ENCODE measurements at places on chromosomes 16 and 17.

DNA sequence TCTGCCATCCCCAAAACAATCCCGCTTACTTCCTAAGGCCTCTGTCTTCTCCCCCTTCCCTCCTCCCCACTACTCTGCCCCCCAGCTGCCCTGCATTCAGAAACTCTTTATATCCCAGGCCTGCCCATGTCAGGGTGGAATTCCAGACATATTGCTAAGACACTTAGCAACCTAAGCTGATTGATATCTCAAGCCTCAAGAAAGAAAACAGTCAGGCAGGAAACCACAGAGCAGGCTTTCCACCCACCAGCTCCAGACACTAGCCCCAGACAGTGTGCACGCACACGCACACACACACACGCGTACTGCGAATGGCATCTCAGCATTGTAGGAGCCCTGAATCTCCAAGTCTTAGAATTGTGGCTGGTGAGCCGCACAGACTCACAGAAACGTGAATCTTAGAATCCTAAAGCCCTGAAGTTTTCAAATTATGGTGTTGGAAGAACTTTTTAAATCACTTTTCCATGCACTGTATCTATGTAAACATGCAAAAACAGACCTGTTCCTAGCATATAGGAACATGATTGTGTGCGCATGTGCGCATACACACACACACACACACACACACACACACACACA is 8.8 kb upstream of the LPCAT2 start:
- ATAC-seq: no peak

DNA sequence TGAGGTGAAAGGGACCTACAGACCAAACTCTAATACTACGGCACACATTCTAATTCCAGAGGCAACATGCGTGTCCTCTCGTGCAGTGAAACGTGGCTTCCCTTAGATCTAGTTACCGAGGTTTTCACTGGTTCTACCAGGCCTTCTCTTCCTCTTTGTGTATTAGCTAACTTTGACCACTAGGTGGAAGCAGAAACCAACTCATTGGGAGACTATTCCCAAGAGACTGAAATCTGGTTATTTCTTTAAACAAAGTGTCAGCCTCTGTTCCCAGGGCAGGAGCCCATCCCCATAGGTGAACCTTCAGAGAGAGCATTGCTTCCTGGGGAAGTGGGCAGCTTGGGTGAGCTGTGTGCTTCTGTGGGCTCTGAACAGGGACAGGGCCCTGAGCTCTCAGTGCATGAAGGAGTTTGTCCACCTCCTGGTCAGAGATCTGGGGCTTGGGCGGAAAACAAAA is 19.7 kb upstream of the RCVRN start:
- peak; percentile 49 for ATAC-seq

GRCh38 chr17:48148854-48149786 is 41.6 kb downstream of the SNX11 start:
- ATAC-seq: no peak

- ATAC-seq: no peak
Measured at GRCh38 chr17:57619061-57619937, 125.8 kb downstream of the CCDC182 start.

DNA sequence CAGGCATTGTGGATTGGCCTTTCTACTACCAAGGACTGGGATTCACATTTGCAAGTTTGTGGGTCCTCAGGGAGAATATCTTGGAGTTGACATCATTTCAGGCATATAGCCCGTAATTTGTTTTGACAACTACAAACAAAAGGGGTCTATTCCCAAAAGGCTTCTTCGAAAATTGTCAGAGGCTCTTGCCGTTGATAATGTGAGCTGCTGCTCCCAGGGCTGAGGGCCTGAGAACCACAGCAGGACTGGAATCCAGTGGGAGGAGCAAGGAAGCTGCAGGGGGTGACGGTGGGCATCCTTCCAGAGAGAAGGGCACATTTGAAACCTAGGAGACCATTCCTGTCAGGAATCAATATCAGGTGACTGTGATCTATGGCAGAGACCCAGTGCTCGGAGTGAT is 761.6 kb upstream of the RBFOX1 start:
- no peak for ATAC-seq

DNA sequence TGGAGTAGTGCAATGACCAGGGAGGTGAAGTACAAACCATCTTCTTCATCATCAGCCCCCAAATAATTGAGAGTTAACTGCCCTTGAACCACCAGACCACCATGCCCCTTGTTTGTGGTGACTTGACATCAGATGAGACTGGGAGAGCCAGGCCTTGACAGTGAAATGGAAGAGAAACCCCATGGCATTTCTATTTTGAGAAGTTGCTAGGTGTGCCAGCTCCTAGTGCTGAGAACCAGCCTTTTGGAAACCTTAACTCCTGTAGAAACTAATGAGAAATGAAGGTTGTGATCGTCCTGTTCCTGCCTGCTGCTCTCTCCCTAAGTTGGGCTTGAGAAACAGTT is 2.8 kb downstream of the TMEM94 start:
- no peak for ATAC-seq

- ATAC-seq: no peak
Measured at GRCh38 chr17:17937201-17937853, 34.9 kb downstream of the TOM1L2 start.

GRCh38 chr17:37608351-37609169 is 658 bp downstream of the SYNRG start:
- ATAC-seq: peak; percentile 56

DNA sequence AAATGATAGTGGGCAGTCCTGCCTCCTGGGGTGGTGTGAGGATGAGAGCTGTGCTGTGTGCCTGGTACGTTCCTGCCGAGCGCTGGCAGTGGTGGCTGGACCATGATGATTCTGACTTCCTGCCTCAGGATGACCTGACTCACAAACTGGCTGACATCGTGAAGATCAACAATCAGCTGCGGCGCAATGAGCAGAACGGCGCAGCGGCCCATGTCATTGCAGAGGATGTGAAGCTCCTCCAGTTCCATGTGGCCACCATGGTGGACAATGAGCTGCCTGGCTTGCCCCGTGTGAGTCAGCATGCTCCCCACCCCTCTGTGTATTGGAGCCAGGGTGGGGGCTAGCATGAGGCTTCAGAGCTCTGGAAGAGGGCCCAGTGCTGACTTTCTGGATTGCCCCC is 13.1 kb downstream of the POLR2A start:
- ATAC-seq: no peak

DNA sequence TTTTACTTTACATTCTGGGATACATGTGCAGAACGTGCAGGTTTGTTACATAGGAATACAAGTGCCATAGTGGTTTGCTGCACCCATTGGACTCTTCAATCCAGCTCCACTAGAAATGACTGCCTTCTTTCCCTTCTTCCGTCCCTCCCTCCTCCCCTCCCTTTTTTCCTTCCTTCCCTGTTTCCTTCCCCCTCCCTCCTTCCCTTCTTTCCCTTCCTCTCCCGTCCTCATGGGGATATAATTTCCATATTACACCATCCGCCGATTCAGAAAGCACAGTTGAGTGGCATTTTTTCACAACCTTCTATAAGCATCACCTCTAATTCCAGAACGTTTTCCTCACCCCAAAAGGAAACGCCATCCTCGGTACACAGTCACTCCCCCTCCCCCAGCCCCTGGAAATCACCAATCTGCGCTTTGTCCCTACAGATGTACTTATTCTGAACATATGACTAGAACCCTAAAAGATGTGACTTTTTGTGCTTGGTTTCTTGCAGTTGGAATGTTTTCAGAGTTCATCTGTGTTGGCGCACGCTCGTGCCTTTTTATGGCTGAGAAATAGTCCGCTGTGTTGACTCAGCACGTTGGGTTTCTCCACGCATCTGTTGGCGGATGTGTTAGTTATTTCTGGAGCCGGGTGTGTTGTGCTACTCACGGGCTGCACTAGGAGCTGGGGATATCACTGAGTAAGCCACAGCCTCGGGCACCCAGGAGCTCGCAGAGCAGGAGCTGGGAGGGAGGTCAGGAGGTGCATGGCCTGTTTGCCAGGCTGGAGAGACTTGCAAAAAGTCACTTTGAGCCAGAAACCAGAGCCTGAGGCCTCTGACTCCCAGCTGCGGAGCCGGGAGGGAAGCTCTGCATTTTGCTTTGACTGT is 336.4 kb downstream of the SEC14L1 start:
- ATAC-seq: no peak

- no peak for ATAC-seq
Measured at GRCh38 chr17:48494335-48494734, 36.5 kb downstream of the HOXB1 start.

GRCh38 chr17:80445007-80445725 is 30.2 kb downstream of the ENDOV start:
- ATAC-seq: no peak

- no peak for ATAC-seq
Measured at GRCh38 chr16:59905606-59906005, 1171.5 kb upstream of the GOT2 start.

GRCh38 chr17:51630101-51630671 is 369.8 kb downstream of the UTP18 start:
- ATAC-seq: no peak

- ATAC-seq: no peak
Measured at GRCh38 chr16:83698964-83699363, 108.8 kb upstream of the HSBP1 start.

DNA sequence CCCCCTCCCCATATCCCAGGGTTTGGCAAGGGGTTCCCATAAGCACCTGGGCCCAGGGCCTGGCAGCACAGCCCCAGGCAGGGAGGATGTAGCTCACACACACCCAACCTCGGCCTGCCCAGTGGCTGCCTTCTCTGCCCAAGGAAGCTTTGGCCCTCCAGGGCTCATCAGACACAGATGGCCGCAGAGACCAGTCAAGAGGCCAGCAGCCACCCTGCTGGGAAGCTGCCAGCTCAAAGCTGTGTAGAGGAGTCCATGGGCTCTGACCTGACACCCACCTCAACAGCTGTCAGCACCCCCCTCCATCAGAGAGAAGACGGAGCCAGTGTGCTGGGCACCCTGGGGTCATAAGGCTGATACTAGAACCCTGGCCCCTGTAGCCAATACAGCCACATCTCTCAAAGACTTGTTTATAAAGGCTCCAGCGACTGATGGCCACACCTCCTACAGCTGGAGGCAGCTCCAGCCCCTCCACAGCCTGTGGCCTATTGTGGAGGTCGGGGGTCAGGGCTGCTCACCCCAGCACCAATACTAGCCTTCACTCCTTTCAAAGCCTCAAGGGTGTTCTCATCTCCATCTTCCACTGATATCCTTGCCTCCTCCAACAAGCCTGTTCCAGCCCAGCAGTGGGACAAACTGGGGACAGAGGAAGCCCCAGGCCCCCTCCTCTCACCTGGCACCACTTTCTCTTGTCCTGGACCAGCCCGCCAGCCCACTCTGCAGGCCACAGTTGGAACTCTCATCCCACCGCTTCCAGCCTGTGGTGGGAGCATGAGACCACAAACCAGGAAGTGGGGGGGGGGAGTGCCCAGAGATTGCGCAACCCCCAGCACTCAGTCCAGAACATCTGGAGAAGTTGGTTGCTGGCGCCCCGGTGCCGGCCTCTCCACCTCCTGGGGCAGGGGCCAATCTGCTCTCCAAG is 2.2 kb upstream of the MPG start:
- ATAC-seq: no peak

GRCh38 chr16:34078691-34079090 is 619.3 kb downstream of the TP53TG3F start:
- ATAC-seq: no peak

DNA sequence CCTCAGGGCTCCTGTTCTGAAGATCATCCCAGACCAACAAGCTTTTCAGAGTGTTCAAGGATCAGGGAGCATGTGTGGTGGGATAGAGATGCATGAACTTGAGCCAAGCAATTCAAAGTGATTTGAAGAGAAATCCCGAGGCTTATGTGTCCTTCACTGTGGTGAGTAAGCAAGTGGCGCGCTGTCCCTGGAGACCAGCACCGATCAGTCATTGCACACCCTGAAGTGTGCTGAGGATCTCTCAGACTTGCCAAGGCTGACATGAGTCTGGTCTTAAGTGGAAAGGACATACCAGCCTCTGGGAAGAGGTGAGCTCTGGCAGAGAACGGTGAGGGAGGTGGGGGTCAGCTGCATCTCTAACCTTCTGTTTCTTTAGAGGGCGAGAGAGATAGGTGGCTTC is 43.8 kb upstream of the CDH13 start:
- ATAC-seq: no peak

DNA sequence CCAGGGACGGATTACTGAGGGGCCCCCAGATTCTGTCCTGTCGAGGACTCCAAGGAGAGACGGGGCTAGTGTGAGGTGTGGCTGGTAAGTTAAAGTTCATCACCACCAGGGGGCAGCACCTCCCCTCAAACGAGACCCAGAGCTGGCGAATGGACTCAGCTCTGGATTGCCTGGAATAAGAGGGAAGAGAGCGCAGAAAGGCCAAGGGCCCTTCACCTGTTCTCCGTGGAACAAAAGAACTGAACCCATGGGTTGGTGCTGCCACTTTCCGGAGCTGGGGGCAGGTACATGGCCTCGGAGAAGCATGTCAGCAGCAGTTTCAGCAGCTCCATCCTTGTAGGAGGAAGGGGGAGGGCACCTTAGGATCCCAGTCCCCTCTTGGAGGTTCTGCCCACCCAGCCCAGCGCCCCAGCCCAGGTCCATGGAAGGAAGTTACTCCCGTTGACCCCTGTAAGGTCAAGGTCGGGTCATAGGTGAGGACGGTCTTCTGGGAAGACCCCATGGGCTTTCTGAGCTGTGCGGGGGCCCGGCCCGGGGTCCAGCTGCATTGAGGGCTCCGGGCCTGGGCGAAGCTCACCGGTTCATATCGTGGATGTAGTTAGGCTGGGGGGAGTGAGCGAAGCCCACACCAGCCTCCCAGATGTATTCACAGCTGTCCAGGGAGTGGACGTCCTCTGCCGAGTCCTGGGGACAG is 10.8 kb downstream of the HID1 start:
- peak; percentile 69 for ATAC-seq

DNA sequence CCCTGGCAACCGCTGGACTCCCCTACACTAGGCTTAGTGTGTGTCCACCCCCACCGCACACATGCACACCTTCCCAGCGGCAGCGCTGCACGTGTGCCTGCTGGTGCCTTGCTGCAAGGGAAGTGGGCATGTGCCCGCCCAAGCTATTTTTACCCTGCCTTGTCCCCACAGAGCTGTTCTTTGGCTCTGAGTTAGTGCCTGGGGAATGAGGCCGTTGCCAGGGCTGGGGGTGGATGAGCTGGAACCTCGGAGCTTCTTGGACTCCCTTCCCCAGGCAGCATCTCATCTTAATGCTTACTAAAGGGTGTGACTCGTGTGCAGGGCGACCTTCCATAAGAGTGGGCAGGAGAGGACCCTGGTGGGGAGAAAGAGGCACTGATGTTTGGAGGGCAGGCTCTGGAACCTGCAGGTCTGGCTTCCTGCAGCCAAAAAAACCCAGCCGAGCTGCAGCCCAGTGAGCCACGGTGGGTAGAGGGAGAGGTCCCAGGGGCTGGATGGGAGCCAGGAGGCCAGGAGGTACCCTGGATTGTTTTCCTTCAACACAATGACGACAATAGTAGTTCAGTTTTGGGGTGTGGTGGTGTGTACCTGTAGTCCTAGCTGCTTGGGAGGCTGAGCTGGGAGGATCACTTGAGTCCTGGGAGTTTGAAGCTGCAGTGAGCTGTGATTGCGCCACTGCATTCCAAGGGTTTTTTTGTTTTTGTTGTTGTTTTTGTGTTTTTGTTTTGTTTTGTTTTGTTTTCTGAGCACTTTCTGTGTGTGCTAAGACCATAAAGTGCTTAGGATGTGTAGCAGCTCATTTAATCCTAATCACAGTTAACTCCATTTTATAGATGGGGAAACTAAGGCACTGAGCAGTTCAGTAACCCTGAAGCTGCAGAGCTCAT is 119.1 kb downstream of the RAB11FIP4 start:
- ATAC-seq: no peak

- no peak for ATAC-seq
Measured at GRCh38 chr17:76727745-76728456, 1.3 kb downstream of the METTL23 start.

- ATAC-seq: peak; percentile 4
Measured at GRCh38 chr16:3157229-3158025, 22.6 kb downstream of the ZNF213 start.

GRCh38 chr16:259814-260253 is 15.9 kb downstream of the RGS11 start:
- no peak for ATAC-seq
